ENCODE measurements at places on chromosomes 2 and 18. TPM values are rescaled to one million over a fixed set of nuclear protein-coding genes. Genes with fewer than 3 reads are reported as not detected.

DNA sequence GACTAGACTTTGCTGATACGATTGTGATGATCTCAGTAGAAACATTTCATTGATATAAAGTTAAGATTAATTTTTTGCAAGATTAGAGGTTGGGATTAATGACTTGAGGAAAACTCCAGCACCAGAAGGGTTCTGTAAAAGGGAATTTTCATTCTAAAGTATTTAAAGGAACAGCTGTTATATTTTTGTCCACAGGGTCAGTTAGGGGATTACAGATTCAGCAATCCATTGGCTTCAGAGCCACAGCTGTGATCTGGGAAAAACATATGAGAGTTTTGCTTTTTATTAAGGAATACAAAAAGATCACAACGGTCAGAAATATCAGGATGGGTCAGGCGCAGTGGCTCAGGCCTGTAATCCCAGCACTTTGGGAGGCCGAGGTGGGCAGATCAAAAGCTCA is 19.6 kb upstream of the REV1 start:
- H3K4me3 ChIP-seq, result no peak overlapping the region
- no peak for DNase-seq
- no peaks in the 10 kb centered on the region for H3K36me3 ChIP-seq
- no peaks in the 10 kb centered on the region for H3K4me1 ChIP-seq

GRCh38 chr2:211498551-211499205 is 942.3 kb downstream of the CPS1 start:
- no peaks in the 10 kb centered on the region for H3K27me3 ChIP-seq
- no peak for DNase-seq
- H3K4me1 ChIP-seq, result no peaks in the 10 kb centered on the region
- no peaks in the 10 kb centered on the region for H3K36me3 ChIP-seq
- H3K4me3 ChIP-seq, result no peak overlapping the region
- no peak overlapping the region for H3K27ac ChIP-seq

DNA sequence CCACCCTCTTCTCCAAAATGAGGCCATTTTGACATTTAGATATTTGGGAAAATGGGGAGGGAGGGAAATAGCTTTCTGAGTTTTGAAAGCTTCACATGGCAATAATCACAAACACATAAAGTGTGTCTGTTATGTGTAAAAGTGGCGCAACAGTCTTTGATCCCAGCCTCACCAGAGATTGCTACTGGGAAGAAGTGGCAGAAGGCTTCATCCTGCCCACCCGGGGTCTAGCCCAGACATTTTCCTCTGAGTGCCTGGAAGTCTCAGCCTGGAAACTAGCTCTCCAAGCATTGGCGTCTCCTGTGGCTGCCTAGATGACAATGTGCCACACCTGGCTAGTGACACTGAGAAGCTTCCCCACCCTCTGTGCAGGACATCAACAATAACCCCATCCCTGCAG is 1.7 kb upstream of the LBH start:
- DNase-seq, result no peak
- H3K36me3 ChIP-seq, result no peaks in the 10 kb centered on the region
- no peak overlapping the region for H3K4me3 ChIP-seq
- H3K27ac ChIP-seq, result no peak overlapping the region
- no peaks in the 10 kb centered on the region for H3K27me3 ChIP-seq

DNA sequence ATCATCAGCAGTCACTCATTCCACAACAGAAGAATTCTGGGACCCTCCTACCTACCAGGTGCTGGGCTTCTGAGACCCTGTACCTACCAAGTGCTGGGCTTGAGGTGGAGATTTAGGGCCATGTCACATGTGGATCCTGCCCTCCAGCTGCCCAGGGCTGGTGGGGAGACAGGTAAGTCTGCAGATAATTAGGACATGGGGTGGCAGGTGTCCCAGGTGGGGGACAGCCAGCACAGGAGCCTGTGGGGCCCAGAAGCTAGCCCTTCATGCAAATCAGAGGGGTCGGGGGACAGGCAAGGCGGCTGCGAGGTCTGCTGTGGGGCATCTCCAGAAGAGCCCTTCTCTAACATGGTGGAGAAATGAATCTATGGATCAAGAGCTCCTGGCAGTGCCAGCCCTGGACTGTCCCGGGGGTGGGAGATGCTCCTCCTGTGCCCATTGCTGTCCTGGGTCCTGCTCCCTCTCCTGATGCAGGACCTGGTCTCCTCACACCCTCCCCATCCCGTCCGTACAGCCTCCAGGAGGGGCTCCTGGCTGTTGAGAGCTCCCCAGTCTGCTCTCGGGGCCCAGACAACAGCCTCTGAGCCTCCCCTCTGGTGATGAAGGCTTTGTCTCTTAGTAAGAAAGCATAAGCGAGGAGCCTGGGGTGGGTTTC is 106.3 kb upstream of the GLI2 start:
- DNase-seq, result peak; percentile 47
- no peaks in the 10 kb centered on the region for H3K4me1 ChIP-seq
- no peak overlapping the region for H3K27ac ChIP-seq
- no peaks in the 10 kb centered on the region for H3K36me3 ChIP-seq
- H3K27me3 ChIP-seq, result no peaks in the 10 kb centered on the region

DNA sequence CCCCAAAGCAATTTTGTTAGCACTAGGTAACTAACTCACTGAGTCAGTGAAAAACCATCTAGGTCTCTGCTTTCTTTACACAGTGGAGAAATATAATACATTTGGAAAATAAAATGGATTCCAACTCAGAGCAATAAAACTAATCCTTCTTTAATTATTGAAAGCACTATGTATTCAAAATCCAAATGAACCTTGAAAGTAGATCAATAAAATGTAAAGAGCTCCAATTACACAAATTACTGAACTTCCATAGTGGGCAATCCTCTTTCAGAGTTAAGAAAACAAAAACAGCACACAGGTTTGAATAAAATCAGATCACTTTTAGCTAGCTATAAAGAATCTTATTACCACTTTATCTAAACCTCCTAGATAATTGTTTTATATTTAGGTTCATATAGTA is 208.1 kb downstream of the NR4A2 start:
- no peaks in the 10 kb centered on the region for H3K4me1 ChIP-seq
- no peak overlapping the region for H3K4me3 ChIP-seq
- H3K27ac ChIP-seq, result no peak overlapping the region
- no peaks in the 10 kb centered on the region for H3K27me3 ChIP-seq
- no peaks in the 10 kb centered on the region for H3K36me3 ChIP-seq

GRCh38 chr2:180604077-180604476 is 376.3 kb upstream of the UBE2E3 start:
- no peaks in the 10 kb centered on the region for H3K27me3 ChIP-seq
- no peak for DNase-seq
- H3K27ac ChIP-seq, result no peak overlapping the region
- H3K4me1 ChIP-seq, result no peaks in the 10 kb centered on the region
- H3K36me3 ChIP-seq, result no peaks in the 10 kb centered on the region

DNA sequence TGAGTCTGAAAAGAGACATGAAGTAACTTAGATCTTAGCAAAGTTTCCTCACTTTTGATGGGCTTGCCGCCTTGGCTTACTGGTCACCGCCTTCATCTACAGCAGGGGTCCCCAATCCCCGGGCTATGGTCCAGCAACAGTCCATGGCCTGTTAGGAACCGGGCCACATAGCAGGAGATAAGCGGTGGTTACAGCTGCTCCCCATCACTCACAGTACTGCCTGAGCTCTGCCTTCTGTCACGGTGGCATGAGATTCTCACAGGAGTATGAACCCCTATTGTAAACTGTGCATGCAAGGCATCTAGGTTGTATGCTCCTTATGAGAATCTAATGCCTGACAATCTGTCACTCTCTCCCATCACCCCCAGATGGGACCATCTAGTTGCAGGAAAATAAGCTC is 72.9 kb downstream of the BIN1 start:
- H3K27ac ChIP-seq, result no peak overlapping the region
- H3K4me3 ChIP-seq, result no peak overlapping the region
- no peaks in the 10 kb centered on the region for H3K4me1 ChIP-seq
- H3K36me3 ChIP-seq, result no peaks in the 10 kb centered on the region
- no peak for DNase-seq
- H3K27me3 ChIP-seq, result no peaks in the 10 kb centered on the region

GRCh38 chr2:160566717-160567116 is 73.1 kb upstream of the RBMS1 start:
- H3K27me3 ChIP-seq, result no peaks in the 10 kb centered on the region
- DNase-seq, result no peak
- no peaks in the 10 kb centered on the region for H3K4me1 ChIP-seq
- no peak overlapping the region for H3K4me3 ChIP-seq
- no peaks in the 10 kb centered on the region for H3K36me3 ChIP-seq
- no peak overlapping the region for H3K27ac ChIP-seq

DNA sequence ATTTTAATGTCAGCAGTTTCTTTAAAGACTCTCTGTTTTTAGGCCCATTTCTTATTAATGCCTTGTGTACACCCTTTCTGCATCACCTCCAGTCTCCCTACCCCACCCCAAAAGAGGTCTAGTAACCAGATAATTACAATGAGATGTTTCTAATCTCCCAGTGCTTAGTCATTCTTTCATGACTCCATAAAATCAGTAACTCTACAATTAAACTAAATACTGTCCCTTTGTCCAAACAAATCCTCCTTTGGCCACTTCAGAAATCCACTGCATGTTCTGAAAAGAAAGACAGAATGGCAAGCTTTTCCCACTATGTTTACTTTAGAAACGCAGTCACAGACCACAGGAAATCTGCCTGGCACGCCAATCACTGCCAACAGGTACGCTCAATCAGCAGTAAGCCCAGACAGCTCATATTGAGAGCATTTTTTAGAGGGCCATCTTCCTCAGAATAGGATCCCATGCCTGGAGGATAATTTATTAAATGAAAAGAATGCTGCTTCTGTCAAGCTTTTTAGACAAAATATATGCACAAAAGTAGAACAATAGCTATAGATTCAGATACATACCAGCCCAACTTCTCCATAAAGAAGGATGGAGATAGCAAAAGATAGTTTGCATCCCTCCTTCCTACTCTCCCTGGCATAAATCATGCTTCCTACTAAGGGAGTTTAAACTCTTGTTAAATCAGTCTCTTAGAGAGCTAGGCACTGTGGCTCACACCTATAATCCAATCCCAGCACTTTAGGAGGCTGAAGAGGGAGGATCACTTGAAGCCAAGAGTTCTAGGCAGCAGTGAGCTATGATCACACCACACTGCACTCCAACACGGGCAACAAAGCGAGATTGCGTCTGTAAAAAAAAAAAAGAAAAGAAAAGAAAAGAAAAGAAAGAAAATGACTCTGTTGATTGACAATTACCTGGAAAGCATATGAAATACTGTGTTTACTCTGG is 14.6 kb downstream of the CLASP1 start:
- H3K4me1 ChIP-seq, result no peaks in the 10 kb centered on the region
- DNase-seq, result no peak
- no peaks in the 10 kb centered on the region for H3K36me3 ChIP-seq
- no peak overlapping the region for H3K4me3 ChIP-seq
- H3K27me3 ChIP-seq, result no peaks in the 10 kb centered on the region

DNA sequence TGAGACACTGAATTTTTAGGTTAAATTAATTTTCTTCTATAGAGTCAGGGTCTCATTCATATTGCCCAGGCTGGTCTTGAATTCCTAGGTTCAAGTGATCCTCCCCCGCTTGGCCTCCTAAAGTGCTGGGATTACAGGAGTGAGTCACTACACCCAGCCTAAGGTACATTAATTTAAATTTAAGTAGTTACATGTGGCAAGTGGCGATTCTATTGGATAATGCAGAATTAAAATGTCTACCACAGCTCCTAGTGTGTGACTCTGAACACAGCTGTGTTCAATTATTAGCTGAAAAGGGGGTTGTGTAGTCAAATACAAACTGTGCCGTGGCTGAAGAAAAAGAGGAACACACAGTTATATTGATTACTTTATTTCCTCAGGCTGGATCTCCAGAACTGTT is 2.2 kb upstream of the CAD start:
- H3K36me3 ChIP-seq, result no peaks in the 10 kb centered on the region
- peaks cover 22% of the 10 kb centered on the region for H3K4me1 ChIP-seq
- no peaks in the 10 kb centered on the region for H3K27me3 ChIP-seq
- no peak overlapping the region for H3K4me3 ChIP-seq
- no peak overlapping the region for H3K27ac ChIP-seq
- DNase-seq, result no peak

DNA sequence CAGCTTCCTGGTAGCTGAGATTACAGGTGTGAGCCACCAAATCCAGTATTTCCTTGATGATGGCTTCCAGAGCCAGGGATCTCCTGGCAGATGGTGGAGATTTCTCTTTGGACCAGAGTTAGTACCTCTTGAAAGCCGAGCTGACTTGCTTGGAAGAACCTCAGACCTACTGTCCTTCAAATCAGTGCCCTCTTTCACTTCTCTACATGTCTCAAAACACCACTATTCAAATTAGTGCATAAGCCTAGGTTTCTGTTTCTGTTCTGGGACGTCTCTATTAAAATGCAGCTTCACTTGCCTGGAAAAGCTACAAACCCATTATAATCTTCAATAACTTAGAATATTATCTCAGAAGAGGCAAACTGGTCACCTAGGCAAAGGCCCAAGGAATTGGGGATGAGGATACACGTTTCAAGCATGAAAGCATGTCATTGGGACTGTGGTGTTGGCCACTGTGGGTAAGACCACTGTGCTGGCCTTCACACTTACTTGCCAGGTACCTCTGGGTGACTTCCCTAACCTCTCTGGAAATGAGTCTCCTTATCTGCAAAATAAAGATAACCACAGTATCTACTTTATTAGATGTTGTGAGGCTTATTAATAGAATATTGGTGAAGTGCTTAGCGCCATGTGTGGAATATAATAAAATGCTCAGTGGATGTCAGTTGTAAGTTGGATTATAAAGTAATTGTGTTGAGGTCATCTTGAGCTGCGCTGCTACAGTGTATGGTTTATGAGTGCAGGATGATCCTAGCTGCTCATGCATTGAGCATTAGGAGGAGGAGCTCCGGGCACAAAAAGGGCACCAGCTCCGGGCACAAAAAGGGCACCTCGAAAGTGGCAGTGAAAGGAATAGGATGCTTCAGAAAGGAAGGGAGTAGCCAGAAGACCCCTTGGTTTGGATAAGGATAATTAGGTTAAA is 84.5 kb downstream of the DOCK10 start:
- H3K27me3 ChIP-seq, result no peaks in the 10 kb centered on the region
- no peaks in the 10 kb centered on the region for H3K4me1 ChIP-seq
- DNase-seq, result no peak
- no peak overlapping the region for H3K27ac ChIP-seq

The ANKRD30B gene
- total RNA-seq, result 0.06 TPM

The RNF25 gene
- total RNA-seq, result 8.5 TPM

The ABCB11 gene
- 0.12 TPM for total RNA-seq

The ZBTB7C gene
- 0.35 TPM for total RNA-seq

The RNF103 gene
- 20.3 TPM for total RNA-seq

The ERFE gene
- 0.79 TPM for total RNA-seq
